ENCODE measurements at places on chromosomes 16 and 17.

DNA sequence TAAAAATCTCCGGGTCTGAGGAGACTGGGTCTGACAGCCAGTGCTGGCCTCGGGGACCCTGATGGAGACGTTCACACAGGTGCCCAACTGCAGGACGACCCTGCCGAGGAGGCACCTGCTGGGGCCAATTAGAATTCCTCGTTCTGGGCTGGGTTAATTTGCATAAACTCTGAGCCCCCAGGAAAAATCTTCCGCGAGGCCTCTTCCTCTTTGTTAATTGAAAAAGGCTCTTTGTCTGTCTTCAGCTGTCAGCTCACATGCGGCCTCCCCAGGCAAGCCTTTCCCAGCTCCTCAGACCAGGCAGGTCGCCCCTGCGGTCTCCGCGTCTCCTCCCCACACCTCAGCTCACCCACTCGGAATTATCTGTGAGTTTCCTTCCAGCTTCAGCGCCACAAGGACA, 400.2 kb downstream of the SEC14L1 start:
- no peak for DNase-seq

DNA sequence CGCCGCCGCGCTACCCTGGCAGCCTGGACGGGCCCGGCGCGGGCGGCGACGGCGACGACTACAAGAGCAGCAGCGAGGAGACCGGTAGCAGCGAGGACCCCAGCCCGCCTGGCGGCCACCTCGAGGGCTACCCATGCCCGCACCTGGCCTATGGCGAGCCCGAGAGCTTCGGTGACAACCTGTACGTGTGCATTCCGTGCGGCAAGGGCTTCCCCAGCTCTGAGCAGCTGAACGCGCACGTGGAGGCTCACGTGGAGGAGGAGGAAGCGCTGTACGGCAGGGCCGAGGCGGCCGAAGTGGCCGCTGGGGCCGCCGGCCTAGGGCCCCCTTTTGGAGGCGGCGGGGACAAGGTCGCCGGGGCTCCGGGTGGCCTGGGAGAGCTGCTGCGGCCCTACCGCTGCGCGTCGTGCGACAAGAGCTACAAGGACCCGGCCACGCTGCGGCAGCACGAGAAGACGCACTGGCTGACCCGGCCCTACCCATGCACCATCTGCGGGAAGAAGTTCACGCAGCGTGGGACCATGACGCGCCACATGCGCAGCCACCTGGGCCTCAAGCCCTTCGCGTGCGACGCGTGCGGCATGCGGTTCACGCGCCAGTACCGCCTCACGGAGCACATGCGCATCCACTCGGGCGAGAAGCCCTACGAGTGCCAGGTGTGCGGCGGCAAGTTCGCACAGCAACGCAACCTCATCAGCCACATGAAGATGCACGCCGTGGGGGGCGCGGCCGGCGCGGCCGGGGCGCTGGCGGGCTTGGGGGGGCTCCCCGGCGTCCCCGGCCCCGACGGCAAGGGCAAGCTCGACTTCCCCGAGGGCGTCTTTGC, 3.1 kb downstream of the HIC1 start:
- no peak for DNase-seq

DNA sequence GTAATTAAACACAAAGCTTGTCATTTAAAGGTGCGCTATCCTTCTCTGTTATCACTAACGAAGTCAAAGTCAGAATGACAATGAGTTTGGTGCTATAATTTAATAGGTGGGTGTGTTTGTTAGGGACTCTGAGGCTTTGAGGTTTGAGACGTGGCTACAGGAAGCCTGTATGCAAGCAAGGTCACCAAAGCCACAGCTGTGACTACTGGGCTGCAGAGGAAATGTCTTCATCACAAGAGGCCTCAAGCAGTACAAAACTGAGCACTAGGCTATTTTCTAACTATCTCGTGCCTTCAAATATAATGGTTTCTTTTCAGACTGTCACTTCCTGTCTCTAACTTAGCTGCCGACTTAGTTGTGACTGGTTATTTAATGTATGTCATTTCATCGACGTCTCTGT, 141.2 kb downstream of the AATF start:
- DNase-seq, result no peak

GRCh38 chr16:87780385-87780989, 14.7 kb upstream of the KLHDC4 start:
- DNase-seq, result no peak

- DNase-seq, result no peak
These were observed 46.5 kb downstream of the SRCIN1 start for GRCh38 chr17:38559051-38559879.

DNA sequence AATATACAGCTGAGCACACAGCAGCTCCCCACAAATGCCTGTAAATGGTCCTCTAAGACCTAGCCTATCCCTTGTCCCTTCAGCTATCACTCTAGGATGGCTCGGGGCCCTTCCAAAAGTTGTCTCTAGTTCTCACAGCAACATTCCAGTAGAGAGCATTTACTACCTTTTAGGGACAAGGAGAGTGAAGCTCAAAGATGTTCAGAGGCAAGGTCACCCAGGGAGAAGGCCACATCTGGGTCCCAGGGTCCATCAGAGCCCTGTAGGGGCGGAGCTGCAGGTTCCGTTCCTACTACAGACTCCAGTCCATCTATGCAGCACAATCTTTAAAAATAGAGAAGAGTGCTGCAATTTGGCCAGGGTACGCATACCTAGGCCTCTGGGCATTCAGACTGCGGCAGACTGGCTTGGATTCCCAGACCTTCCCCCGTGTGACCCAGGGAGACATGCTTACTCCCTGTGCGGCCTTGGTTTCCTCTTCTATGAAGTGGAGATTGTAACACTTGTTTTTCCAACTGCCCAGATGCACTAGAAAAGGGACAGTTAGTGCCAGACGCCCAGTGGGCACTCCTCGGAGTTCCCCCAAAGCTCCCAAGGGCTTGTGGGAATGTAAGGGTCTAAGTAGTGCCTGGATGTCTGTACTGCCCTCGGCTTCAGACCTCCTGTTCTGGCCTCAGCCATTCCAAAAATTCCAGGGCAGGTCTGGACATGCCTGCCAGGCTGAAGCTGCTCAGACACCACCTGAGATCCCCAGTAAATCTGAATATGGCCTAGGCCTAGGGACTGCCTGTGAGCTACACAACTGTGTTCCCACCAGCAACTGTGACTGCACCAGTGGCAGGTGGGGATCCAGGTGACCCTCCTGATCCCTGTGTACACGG, 2.5 kb downstream of the SLC12A4 start:
- DNase-seq, result no peak

All from vagina (tissue), 2 donors.